ENCODE measurements at places on chromosomes 7 and 10.
A peak's percentile ranks its signal among the peaks of the same experiment; 100 is the strongest.

DNA sequence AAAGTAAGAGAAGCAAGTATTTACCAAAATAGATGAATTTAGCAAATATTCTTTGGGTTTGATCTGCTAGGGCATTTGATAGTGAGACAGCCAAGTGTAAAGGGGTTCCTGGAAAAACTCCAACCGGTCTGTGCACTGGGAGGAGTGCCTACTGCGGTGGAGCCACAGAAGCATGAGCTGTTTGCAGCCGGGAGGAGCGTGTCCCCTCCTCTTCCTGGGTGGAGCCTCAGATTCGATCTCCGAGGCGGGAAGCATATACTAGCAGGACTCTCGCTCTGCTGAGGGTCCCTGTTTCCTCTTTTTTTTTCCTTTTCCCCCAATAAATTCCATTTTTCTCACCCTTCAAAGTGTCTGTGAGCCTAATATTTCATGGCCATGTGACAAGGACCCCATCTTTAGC is 45.1 kb upstream of the MET start:
- DNase-seq, result no peak

DNA sequence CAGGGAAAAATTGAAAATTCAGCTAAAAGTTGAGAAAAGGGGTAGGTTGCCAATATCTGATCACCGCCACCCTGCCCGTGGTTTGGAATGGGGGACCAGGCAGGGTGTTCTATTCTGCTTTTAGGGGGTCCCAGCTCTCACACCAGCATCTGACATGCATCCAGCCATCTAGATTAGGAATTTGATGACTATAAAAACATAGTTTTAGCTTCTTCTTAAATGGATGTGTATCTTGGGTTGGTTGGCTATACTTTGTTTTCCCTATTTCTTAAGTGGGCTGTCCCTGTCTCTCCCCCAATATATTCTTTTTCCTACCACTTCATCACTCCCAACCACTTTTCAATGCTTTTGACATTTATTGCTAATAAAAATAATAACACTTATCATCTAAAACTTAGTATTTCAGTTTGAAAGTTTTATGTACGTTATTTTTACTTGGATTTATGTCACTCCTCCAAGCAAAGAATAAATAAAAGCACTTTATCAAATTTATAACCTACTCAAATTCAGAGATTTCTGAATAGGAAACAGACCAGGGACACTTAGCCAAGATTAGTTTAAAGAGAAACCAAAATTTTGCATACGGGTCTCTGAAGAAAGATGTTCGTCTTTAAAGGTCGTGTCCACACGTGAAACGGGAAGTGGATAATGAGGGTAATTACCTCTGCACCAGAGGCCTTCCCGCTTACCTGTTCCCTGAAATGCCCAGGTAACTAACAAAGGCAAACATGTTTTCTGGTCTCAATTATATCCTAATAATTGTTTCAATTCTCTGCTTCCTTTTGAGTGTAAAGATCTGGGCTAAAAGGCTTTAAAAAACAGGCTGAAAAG is 233.2 kb upstream of the AUTS2 start:
- no peak for DNase-seq

- DNase-seq, result no peak
Measured at GRCh38 chr10:79185067-79185774, 116.5 kb downstream of the ZMIZ1 start.

DNA sequence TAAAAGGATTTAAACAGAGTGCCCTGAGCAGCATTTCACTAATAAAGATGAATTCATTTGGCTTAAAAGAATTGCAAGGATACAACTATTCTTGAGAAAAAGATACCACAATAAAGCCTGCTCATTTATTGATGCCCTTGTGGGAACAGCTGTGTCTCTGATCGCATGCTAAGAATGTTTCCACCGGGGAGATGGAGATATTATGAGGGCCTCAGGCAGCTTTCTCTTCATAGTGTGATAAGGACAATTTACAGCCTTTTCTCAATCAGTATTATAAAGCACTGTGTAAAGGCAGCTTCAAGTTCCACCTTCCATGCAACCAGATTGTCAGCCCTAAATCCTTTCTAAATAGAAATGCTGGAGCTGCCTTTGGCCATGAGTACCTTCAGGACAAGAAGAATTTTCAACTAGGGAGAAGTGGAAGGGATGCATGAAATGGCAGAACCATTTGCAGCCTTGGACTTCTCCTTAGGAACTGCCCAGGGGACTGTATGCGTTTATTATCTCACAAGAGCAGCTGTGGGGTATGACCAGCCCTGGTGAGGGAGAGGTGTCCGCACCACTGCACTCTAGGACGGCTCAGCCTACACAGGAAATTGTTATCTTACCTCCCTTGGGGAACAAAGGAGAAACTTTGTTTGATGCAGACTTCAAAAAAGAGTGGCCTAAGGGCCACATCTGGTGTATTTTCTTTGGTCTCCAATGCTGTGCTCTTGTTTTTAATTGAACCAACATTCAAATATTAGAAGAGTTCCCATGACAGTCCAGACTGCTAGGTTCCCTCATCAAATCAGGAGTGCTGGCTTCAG is 116.9 kb upstream of the PCGF5 start:
- DNase-seq, result no peak

DNA sequence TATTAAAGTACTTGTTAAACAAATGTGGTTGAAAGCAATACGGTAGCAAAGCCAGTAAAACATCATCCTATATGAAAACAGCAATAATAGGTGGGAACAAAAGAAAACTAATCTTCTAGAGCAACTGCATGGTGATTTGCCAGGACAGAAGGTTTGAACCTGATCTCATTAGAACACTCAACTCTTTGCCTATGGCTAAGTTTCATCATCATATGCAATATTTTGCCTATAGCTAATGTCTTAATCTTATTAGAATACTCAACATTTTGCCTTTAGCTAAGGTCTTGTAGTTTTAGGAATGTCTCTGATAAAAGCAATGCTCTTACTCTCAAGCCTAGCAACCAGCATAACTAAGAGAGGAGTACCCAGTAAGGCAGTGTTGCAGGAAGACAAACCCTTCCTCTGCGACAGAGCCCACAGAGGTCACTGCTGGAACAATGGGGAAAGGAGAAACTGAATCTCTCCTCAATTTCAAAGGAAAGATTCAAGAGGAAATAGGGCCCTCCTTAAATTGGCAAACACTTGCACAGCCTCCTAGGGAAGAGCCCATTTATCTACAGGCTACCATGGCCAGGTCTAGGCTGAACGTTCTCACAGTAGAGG is 38.3 kb downstream of the CADPS2 start:
- DNase-seq, result no peak

GRCh38 chr10:66680886-66681285 is 244.9 kb upstream of the LRRTM3 start:
- DNase-seq, result peak; percentile 83

GRCh38 chr10:78218798-78219490 is 185.3 kb downstream of the RPS24 start:
- no peak for DNase-seq

DNA sequence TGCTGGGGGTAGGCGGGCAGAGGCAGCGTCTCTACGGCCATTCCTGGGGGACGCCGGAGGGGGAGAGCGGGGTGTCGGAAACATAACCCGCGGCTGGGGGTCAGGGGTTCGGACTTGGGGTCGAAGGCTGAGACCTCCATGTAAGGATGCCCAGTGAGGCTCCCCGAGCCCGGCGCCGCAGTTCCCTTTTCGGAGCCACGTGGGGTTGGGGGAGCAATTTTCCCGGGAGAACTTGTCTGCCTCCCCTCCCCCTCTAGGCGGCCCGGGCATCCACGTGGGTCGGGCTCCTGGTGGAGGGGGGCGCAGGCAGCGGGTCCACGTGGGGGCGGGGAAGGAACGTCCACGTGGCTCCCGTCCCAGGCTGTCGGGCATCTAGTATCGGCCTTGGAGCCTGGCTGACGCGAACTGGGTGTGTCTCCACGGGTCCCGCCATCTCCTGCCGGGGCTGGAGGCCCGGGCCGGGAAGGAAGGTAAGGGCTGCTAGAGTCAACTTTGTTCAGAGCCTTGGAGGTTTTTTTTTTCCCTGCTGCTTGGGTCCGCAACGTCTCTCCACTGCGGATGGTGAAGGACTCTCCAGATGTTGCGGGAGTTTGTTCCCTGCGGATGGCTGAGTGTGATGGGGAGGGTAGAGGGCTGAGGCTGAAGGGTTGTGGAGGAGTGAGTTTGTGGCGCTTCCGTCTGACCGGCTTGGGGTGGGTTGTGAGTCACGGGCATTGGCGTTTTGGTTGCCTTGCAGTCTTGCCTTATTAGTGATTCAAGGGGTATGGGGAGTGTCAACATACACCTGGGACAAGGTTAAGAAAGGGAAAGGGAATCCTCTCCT is 744 bp downstream of the PPRC1 start:
- peak; percentile 84 for DNase-seq

DNA sequence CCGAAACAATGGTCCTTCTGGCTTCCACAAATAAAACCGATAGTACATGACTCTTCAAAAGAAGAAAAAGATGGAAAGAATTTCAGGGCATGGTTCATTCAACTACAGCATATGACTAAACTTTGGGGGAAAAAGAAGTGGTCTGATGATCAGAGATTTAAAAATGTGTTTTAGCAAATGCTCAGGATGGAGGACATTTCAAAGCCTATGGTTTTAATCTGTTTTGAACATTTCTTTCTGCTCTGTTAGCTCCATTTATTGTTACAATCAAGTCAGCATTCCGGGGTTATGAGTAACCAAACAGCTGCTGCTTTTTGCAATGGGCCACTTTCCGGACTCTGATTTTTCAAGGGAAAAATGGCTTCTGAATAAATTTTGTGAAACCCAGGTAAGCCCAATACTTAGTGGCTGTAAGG is 142.4 kb downstream of the CUBN start:
- DNase-seq, result no peak

DNA sequence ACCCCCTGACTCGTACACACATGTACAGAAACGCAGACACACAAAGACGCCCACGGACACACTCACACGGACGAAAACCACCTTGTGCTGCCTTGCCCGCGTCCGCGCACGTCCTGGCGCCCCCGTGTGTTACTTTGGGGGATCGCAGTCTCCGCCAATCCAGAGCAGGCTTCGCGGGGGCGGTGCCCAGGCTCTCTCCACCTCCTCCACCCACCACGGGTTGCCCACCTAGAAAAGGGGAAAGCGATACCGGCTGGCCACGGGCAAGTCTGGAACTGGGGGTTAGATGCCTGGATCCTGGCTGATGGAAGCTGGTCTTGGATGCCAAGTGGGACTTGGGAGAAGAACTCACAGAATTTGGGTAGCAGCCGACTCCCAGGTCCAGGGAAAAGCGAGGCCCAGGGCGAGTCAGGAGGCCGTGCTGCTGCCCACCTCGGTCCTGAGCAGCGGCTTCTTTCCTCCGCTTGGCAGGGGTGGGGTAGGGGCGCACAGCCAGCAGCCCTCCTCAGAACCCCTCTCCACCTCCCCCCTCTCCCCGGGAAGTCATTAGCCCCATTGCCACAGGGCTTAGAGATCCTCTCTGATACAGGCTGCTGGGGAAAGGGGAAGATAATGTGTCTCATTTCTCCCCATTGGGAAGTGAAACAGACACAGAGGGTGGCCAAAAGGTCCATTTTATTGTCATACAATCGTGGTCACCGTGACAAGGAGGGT is 4.6 kb upstream of the VGF start:
- no peak for DNase-seq

DNA sequence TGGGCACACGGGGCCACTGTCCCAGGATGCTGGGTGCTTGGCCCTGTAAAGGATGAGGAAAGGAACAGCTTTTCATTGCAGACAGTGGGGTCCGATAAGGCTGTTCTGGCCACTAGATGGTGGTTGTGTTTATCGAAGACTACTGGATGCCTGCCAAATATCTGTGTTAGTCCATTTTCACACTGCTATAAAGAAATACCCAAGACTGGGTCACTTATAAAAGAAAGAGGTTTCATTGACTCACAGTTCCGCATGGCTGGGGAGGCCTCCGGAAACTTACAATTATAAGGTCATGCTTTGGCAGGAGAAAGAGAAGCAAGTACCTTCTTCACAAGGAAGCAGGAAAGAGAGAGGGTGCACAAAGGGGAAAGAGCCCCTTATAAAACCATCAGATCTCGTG is 32.2 kb upstream of the GARS1 start:
- DNase-seq, result no peak

GRCh38 chr10:33263453-33263852 is 71.0 kb downstream of the NRP1 start:
- peak; percentile 62 for DNase-seq

- DNase-seq, result peak; percentile 81
Measured at GRCh38 chr7:48427671-48428070, 256.4 kb downstream of the ABCA13 start.

DNA sequence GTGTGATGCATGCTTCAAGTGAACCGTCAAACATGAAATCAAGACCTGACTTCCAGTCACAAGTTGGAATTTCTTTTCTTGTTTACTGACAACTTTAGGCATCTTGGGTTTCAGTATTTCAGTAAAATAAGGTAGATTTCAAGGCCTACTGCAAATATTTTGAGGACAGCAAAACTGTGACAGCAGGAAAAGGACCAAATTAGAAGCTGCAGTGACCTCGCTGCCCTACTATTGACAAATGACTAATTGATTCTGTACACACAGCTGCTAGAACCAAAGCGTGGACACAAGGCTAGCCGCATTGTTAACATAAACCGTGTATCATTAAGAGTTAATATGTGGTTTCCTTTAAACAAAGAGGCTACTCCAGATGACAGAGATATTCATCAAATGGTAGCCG is 105.7 kb upstream of the SEC61G start:
- DNase-seq, result no peak

GRCh38 chr10:130018730-130019185 is 54.7 kb upstream of the EBF3 start:
- DNase-seq, result no peak

DNA sequence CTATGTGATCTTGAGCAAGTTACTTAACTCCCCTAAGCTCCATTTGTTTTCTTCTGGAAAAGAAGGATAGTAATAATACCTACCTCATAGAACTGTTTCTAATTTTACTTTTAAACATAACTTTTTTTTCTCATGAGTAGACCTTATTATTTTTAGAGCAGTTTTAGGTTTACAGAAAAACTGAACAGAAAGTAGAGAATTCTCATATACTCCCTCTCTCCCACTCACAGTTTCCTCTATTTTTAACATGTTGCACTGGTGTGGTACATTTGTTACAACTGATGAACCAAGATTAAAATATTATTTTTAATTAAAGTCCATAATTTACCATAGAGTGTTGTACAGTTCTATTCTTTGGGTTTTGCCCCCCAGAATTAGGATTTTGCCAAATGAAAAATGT is 221.3 kb upstream of the CSTF2T start:
- no peak for DNase-seq

DNA sequence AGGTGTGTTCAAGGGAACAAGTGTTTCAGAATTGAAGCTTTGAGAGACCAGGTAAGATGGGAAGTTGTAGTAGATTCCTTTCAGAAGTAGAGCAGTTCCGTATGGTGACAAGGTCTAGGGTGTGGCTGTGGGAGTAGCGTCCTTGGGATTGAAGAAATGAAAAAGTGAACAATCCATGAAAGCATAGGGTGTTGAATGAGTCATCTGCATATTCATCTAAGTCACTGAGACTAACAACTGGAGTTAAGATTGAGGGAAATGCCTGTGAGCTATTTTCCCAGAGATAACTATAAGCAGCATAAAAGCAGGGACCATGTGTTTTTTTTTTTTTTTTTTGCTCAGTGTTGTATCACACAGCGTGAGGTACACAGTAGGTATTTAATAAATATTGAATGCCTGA is 134.8 kb downstream of the PHTF2 start:
- peak; percentile 68 for DNase-seq
